ENCODE measurements at places on chromosomes 13 and 19.

- no peak for DNase-seq
Measured at GRCh38 chr19:58509731-58510083, 2.1 kb downstream of the SLC27A5 start.

GRCh38 chr19:27676877-27677276 lies 1536.1 kb downstream of the UQCRFS1 start:
- DNase-seq, result no peak

DNA sequence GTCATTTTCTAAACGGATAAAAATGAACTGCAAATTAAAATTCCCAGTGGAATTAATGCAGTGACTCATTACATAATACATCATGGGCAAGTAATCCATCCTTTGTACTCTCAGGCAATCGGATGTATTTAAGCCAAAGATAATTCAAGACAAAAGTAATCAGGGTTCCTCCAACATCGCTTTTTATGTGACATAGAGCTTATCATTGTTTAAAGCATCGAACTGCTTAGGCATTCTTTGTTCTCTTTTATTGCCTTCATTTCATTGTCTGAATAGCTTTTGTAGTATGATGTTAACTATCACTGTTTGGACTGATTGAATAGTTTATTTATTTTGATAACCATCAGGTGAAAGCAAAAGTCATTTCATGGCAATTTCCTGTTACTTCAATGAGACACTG lies 209.4 kb downstream of the ITGBL1 start:
- DNase-seq, result no peak

DNA sequence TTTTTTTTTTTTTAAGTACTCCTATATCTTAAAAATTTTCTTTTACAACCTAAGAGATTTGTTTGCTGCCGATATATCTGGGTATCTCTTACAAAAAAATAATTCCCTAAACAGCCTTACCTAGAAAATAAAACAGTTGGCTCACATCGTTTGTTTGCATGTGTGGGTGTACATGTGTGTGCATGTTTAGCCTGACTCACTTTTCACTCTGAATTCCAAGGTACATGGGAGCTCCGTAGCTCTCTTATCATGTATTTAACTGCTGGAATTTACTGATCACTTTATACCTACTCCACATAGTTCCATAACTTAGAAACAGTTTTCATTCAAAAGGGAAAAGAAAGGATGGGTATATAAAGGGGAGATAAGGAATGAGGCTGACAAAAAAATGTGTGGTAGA lies 616.5 kb downstream of the GPC6 start:
- DNase-seq, result no peak
